A549 (cell line): ENCODE measurements at places on chromosomes 2 and 18. TPM values are rescaled to one million over a fixed set of nuclear protein-coding genes. Genes with fewer than 3 reads are reported as not detected.

Gene RSAD2
- polyA plus RNA-seq, result 0.03 to 0.04 TPM in 2 of 3 replicates, not detected in the other

Gene NR4A2
- polyA plus RNA-seq, result 1.2 to 2.3 TPM (median 1.9 TPM) in 3 replicates

Gene CENPA
- 41.6 to 45.7 TPM (median 43.7 TPM) in 3 replicates for polyA plus RNA-seq

GRCh38 chr2:172772633-172773032, 37.0 kb downstream of the RAPGEF4 start:
- DNase-seq, result no peak

DNA sequence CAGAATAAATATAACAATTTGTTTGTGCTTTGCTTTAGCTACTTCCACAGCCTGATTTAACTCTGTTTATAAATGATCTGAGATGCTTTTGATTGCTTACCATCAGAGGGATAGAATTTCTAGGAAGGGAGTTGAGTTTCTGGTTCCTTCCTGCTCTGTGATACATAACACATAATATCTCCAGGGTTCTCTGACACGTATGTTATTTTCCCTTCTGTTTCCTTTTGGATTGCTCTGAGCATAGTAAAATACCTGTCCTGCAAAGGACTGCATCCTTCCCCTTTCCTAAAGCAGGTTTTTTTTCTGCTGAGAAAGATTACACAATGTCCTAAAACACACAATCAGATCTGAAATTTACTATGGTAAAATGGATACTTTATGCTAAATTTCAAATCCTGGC, 76.1 kb downstream of the CABYR start:
- DNase-seq, result no peak

Gene ANKRD30B
- polyA plus RNA-seq, result not detected in 3 replicates

Gene RDH14
- 32.2 to 37.0 TPM (median 36.2 TPM) in 3 replicates for polyA plus RNA-seq

DNA sequence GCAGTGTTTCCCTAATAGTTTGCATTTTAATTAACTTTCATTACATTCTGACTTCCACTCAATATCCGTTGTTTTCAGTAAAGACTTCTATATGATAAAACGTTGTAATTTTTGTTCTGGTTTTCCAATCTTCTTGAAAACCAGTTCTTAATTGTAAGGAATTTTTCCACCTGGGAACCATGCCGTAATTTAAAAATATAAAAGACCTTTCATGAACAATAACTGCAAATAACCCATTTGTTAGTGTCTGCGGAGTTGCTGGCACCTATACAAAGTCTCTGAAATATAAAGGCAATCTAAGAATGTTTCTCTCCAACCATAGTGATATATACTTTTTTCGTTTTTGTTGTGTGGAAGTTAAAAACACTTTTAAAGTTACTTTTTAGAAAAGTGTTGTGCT, 7.7 kb upstream of the SATB2 start:
- no peak for DNase-seq

DNA sequence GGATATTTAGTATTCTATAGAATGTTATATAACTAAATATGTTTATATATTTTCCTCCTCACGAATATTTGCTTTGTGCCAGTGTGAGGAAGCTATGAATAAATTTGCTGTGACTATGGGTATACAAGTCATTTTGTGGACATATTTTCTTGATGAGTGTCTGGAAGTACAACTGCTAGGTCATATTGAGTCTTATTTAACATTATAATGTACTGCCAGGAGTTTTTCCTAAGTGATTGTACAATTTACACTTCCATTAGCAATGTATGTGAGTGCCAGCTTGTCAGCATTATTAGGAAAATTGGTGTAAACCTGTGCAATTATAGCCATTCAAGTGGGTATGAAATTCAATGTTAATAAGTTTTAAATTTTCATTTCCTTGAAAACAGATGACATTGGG, 1328.9 kb upstream of the TMEFF2 start:
- no peak for DNase-seq

DNA sequence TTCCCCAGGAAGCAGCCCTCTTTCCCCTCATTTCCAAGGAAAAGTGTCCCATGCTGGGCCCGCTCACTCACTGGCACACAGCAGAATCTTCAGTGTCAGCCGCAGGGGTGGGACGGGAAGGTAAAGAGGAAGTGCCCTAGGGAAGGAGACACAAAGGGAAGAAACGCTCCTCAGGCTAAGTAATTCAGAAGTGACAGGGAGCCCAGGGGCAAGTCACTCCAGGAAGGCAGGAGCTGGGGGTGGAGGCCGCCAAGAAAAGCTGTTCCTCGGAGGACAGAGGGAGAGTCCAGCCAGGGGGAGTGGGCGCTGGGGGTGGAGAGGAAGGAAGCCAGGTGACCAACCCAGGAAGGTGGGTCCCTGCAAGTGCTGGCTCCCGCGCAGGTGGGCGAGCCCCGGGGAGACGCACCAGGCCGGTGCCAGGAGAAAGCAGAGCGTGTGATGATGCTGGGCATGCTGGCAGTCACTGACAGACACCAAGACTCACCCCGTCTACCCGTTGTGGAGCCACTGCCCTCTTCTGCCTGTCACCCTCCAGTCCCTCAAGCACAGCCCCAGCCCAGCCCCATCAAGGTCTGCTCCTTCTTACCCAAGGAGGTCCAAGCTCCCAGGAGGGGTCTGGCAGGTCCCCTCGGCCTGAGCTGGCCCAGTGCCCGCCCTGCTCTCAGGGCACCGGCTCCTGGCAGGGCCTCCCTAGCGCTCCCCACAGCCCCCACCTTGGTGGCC, 21.7 kb downstream of the HDAC4 start:
- no peak for DNase-seq

DNA sequence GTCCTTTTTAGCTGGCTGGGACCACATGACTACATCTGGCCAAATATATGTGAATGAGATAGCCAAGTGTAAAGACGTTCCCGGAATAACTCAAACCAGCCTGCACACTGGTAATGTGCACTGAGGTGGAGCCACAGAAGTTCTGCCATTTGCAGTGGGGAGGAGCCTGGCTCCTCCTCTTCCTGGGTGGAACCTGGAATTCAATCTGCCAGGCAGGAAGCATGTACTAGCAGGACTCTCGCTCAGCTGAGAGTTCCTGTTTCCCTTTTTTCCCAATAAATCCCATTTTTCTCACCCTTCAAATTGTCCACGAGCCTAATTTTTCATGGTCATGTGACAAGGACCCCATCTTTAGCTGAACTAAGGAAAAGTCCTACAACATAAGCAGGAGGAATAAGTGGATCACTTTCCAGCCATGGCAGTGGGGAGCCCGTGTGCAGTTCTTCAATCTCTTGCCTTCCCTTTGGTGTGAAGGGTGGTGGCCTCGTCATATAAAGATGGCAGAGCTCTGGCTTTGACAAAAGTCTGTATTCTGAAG, 183.2 kb downstream of the UXS1 start:
- DNase-seq, result no peak

DNA sequence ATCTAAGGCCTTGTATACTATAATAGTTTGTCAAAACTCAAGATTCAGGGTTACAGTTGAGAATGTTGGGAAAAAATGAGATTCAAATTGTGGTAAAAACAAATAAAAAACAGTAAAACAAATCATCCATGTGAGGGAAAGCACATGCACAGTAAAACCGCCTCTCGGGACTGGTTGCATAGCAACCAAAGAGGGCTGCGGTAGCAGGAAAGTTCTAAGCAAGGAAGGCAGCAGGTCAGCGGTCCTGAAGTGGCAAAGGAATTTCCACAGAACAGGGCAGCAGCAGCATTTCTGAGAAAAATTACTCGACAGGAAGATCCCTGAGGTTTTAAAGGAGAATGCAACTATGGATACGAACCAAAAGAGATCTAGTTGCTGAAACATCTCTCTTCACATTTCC, 93.7 kb downstream of the DYNAP start:
- no peak for DNase-seq

DNA sequence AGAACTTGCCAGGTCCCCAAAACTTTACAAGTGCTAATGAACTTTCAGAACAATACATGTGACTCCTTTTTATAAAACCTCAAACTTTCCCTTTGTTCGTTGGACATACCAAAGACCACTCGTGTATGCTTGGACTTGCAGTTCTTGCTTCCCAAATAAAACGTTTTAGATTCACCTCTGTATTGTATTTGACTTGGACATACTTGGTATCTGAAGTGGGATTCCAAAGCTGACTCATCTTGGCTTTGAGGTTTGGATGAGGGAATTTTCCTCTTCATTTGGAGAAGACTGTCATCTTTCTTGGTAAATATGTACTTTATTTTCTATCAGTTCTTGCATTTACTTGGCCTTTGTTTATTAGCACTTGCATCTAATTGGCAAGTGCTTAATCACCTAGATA, 8.0 kb upstream of the CYB5A start:
- DNase-seq, result no peak

GRCh38 chr2:183037553-183038340, 510 bp downstream of the NCKAP1 start:
- DNase-seq, result peak; percentile 45

DNA sequence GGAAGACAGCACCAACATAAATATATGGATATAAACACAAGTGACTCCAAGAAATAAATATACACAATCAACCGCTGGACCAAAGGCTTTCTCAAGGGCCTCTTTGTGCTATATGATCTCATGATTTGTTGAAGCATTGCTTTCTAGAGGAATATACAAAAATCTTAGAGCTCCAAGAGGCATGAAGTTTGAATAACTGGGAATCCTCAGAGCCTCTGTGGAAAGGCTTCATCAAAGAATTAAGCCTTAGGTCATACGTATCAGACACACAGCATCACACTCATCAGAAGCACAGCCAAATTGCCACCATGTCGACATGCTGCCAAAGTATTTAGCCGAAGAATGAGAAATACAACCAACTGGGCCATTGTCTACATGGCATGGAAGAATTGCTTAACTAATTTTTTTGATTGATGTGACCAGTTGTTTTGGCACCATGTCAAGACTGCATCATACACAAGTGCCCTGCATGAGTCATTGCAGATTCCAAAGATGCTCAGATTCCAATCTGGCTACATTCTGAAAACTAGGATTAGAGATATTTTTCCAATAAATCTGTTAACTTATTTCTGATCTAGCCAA, 860.6 kb upstream of the ZEB2 start:
- DNase-seq, result peak; percentile 2

Gene SLC19A3
- polyA plus RNA-seq, result 2.2 to 2.8 TPM (median 2.7 TPM) in 3 replicates

Gene HNRNPLL
- 36.5 to 39.3 TPM (median 39.0 TPM) in 3 replicates for polyA plus RNA-seq

DNA sequence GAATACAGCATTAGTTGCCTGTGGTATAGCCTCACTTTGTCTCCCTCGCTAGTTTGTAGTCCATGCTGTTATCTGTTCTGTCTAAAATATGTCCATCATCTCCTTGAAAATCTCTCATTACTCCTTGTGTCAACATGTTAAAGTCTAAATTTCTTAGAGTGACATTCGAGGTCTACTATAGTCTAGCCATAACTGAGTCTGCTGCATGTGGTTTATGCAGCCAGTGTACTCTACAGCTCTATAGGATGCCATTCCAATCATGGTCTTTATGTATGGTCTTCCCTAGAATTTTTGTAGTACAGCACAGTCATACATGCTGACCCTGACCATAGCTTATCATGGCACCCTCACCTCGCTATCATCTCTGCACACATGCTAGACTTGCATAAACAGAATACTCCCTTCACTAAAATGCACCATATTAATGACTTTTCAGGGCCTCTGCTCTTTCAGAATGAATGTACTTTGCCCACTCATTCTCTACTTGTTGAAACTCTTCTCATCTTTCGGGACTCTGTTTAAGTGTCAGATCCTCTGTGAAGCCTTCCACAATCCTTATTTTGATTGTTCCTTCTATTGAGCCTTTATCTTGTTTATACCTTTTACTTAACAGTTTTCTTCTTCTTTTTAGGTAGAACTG, 12.8 kb downstream of the TANK start:
- no peak for DNase-seq
